ENCODE measurements at places on chromosomes 4 and X.

- DNase-seq, result no peak
These were observed 11.4 kb downstream of the MCUB start for GRCh38 chr4:109571494-109571893.

DNA sequence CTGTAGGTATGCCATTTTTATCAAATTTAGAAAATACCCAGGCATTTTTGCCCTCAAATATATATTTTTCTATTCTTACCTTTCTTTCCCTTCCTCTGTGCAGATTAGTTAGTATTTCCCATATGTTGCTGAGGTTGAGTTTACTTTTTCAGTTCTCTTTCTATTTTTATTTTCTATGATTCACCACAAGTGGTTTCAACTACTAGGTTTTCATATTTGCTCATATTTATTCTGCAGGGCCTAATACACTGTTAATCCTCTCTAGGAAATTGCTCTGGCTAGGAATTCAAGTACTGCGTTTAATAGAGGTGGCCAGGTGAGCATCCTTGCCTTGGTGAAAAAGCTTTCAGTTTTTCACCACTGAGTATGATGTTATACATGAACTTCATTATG lies 1535.3 kb upstream of the PCDH10 start:
- DNase-seq, result peak; percentile 14

DNA sequence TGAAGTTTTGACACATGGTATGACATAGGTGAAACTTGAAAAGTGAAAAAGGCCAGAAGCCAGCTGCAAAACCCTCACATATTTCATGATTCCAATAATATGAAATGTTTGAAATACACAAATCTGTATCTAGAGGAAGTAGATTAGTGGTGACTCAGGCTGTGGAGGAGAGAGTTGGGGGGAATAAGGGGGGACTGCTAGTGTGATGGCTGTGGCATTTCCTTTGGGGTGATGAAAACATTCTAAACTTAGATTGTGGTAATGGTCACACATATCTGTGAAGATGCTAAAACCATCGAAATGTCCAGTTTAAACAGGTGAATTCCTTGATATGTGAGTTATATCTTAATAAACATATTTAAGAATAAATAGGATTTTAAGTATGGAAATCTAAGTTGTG lies 343.5 kb upstream of the SFRP2 start:
- no peak for DNase-seq

DNA sequence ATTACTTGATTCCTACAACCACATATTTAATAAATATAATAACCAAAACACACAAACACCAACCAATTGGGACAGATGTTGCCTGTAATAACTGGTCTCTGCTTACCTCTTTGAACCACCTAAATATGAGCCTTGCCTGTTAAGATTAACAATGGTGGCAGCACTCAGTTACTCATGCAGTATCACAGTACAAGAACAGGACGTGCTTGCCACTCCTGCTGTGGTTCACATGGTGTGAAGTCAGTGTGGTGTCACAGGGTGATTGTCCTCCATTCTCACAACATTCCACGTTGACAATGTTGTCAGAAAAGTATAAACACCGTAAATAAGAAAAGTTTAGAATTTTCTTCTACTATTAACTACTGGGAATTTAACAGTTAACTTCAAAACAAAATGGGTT lies 365.0 kb downstream of the PPP3CA start:
- DNase-seq, result no peak

- no peak for DNase-seq
These were observed 63.5 kb downstream of the DCLK2 start for GRCh38 chr4:150141756-150142155.

DNA sequence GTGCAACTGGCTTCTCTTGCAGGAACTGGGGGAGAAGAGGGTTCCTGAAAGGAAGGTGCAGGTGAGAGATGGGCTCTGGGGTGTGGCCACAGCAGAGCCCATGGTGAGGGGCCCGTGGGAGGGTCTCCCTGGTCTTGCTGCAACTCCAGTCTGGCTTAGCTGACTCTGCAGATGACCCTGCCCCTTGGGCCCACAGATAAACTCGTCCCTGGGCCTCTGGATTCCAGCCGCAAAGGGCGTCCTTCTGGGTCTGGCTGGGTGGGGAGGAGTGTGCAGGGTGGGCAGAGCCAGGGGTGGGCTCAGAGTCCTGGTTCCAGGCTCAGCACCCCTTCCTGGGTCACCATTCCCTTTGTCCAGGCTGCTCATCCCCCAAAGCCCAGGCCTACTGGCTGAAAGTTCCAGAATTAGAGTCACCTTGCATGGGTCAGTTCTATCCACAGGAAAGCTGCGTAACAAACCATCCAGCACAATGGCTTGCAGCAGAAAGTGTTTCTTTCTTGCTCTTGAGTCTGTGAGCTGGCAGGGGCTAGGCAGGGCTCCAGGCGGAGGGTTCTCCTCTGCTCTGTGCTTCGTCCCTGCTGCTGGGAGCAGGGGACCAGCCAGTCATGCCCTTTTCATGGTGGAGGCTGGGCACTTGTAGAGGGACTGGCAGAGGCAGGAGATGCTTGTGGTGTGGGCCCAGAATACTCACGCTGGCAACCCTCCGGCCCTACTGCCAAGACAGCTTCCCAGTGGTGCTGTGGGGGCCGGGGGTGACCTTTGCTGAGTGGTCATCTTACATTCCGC lies 43.5 kb upstream of the ADRA2C start:
- DNase-seq, result no peak

- DNase-seq, result peak; percentile 8
These were observed 1.2 kb downstream of the EIF1AX start for GRCh38 chrX:20140420-20140819.

DNA sequence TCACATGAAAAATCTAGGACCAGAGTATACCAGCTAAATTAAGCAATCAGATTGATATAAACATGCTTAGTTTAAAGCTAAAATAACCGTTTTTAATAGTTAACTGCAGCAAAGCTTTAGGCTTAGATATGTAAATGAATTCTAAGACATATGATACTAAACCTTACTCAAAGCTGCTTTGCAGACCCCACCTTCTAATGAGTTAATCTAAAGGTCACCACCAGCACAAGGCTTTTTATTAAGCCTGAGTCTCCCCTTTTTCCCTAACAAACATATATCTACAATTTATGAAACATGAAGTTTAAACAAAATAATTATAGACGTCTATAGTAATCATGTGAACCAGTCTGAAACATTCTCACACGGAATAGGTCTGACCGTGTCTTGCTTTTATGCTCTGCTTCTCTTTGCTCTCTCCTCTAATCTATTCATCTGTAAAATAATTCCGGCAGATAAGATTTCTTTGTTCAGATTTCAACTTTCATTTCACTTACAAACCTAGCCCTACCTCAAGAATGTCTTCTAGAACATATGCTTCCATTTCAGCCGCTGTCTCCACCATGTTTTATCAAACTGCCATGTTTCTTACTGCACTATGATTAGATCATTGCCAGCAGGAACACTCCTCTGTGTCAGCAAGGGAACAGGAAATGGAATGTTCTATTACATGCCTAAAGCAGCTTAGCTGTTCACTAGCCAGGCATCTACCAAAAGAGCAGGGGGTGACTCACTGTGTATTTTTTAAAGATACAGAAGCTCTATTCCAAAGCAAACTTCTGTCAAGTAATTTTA lies 35.9 kb downstream of the ANKRD17 start:
- peak; percentile 95 for DNase-seq

GRCh38 chr4:171857302-171858012 lies 44.3 kb downstream of the GALNTL6 start:
- no peak for DNase-seq

DNA sequence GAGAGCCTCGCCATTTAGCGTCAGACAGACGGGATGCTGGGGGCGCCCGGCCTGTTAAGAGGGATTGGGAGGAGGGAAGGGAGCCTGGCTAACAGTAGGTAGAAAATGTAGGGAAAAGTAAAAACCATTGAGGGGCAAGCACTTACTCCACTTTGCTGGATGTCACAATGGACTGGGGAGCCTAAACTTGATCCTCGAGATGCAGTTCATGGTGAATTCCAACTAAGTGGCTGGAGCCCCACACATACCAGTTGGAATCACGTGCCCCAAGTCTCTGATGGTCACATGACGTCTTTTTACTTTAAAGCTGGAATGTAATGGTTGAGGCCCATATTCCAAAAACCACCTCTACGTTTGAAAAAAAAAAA lies 1.5 kb downstream of the PLS3 start:
- no peak for DNase-seq

GRCh38 chr4:8228319-8229250 lies 29.5 kb downstream of the SH3TC1 start:
- peak; percentile 92 for DNase-seq

DNA sequence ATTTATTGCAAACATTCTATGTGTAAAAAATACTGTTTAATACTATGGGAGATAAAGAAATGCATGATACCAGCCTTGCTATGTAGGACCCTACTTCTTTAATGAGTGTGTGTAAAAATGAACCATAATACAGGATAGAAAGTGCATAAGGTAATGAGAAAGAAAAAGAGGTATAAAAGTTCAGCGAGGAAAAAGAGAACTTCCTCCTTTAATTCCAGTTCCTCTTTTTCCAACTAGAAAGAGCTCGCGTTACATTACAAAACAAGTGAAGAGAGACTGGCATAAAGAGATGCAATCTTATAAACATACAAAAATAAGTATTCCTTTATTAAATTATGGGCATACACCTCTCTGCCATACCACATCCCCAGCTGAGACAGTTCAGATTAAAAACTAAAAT lies 77.4 kb downstream of the ANKRD17 start:
- no peak for DNase-seq

DNA sequence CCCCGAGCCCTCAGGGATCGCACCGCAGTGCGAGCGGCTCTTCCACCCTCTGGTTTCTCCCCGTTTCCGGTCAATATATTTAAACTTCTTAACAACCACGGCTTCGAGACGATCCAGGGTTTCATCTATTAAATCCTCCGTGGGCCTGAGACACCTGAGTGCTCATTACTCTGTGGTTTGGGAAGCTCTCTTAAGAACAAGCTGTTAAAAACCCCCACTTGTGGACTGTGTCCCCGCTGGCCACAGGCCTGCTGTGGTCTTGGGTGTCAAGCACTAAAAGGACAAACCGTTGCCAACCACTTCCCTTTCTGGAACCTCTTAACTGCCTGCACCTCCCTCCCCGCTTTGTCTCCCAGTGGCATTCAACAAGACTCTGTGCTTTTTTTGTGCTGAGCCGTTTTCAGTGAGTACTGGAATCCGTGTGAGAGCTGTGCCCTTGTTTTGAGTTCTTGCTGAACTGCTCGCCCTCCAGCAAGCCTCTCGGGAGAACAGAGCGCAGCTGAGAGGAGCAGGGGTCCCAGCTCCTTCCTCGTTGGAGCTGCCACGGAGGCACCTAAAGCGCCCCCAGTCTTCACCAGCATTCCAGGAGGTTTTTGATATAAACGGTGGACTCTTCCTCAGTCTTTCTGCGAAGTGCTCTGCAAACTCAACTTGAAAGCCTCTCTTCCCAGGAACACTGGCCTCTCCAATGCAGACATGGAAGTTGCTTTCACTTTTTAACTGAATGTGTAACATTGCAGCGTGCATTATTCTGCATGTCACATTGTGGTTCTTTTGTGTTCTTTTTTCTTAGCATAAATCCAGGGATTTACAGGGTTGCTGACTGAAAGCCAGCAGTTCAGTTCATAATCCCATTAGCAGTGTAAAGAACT lies 691 bp upstream of the IGFBP7 start:
- DNase-seq, result peak; percentile 44

GRCh38 chrX:30626402-30626801 lies 26.8 kb upstream of the GK start:
- no peak for DNase-seq

DNA sequence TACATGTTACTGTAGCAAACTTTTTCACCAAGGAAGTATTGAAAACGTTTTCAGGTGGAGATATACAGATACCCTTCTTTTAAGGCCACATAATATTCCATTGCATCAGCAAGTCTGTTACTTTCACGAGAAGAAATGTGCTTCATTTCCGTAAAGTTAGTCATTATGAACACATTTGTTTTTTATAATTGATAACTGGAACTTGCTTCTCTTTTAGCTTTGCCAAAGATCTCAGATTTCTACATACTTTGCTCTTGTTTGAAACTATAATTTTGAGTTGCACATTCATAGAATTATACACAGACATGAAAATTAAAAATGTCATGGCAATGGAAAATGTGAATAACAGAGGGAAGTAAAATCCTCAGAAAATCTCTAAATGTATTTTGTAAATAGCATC lies 128.7 kb upstream of the GIMD1 start:
- DNase-seq, result no peak

DNA sequence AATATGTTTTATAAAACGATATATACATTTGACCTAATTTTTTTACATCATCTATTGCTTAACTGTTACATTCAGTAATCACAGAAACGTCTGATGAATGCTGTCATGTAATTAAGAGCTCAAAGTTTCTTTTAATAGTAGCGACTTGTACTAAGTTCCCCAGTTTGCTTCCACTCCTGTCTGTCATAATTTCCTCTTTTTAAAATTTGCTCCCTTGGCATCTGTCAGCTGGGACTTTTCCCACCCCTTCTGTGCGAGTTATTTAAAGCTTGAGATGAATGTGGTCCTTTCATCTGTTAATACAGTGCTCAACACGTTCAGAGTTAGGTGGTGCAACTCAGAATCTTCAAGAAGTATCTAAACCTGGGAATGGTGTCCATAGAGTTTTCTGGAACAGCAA lies 1.2 kb downstream of the RAP1GDS1 start:
- DNase-seq, result peak; percentile 20

- no peak for DNase-seq
These were observed 7.0 kb downstream of the CYBB start for GRCh38 chrX:37786624-37787422.

DNA sequence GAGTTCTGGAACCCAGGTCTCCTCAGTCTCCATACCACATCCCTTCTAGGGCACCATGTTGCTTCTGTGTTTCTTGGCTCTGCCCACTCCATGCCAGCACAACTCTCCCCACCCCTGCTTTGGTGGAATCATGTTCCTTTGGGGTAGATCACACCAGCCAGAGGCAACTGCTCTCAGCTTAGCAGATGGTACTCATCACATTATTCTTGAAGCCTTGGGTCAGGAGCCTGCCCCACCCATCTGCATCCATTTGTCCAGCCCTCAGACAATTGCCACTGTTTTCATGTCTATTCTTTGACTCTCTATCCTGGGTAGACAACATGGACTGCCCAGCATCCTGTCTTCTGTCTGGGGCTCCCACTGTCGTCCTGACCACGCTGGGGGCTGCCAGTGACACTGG lies 147.6 kb downstream of the PTTG2 start:
- DNase-seq, result no peak

GRCh38 chr4:15168759-15169158 lies 166.5 kb downstream of the CPEB2 start:
- no peak for DNase-seq

DNA sequence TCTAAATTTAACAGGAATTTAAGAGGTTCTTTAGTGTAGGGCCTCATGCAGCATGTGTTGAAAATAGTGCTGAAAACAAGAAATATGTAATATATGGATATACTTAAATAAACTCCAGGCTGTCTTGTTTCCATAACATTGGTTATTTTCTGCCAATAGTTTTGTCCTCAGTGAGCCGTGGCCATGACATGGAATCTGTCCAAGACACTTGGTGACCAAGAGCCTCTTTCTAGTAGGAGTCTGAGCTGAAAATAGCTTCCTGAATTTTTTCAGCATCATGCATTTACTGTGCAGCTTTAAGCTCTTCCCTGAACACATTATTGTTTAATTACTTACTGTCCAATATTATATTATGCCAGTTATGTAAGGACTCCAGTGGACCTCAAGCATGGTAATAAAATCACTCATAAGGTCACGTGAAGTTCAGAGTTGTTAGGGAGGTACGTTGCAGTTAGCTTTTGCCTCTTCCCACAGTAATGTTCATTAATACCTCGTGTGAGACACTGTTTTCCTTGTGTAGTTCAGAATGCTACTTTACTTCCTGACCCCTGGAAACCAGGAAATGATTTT lies 488.2 kb downstream of the GRID2 start:
- peak; percentile 67 for DNase-seq

- DNase-seq, result peak; percentile 77
These were observed 30.7 kb upstream of the ZNF280C start for GRCh38 chrX:130299279-130300009.
